ENCODE measurements at places on chromosomes 11 and 22. TPM values are rescaled to one million over a fixed set of nuclear protein-coding genes. Genes with fewer than 3 reads are reported as not detected.

SERHL2 gene
- 3.8 TPM for total RNA-seq

JAML gene
- not detected for total RNA-seq

C22orf23 gene
- under 0.01 TPM for total RNA-seq

PRG3 gene
- total RNA-seq = not detected

OR52R1 gene
- total RNA-seq = not detected

NLRP14 gene
- not detected for total RNA-seq

NCF4 gene
- total RNA-seq = not detected

SNX32 gene
- under 0.01 TPM for total RNA-seq

SCGB1C1 gene
- total RNA-seq = not detected

WBP2NL gene
- total RNA-seq = not detected

VSIG10L2 gene
- not detected for total RNA-seq

SCGB1D2 gene
- not detected for total RNA-seq

NPAS4 gene
- not detected for total RNA-seq

TPP1 gene
- total RNA-seq = 69.2 TPM

BIK gene
- total RNA-seq = 1.1 TPM

NRXN2 gene
- not detected for total RNA-seq

PANX2 gene
- 0.40 TPM for total RNA-seq

ZNHIT2 gene
- 9.7 TPM for total RNA-seq

AQP11 gene
- 0.40 TPM for total RNA-seq

IL10RA gene
- not detected for total RNA-seq

IFTAP gene
- total RNA-seq = 19.8 TPM

APOL5 gene
- total RNA-seq = not detected

NR1H3 gene
- 22.7 TPM for total RNA-seq

DDI1 gene
- total RNA-seq = not detected

NXPE4 gene
- total RNA-seq = not detected

CARD18 gene
- total RNA-seq = not detected

DRICH1 gene
- not detected for total RNA-seq

GGTLC3 gene
- total RNA-seq = not detected

All from lung microvascular endothelial cell (primary cell).